NCI-H187 (cell line): ENCODE measurements at places on chromosomes 4 and X.

GRCh38 chr4:8917868-8918783 is 46.5 kb upstream of the HMX1 start:
- DNase-seq = no peak

DNA sequence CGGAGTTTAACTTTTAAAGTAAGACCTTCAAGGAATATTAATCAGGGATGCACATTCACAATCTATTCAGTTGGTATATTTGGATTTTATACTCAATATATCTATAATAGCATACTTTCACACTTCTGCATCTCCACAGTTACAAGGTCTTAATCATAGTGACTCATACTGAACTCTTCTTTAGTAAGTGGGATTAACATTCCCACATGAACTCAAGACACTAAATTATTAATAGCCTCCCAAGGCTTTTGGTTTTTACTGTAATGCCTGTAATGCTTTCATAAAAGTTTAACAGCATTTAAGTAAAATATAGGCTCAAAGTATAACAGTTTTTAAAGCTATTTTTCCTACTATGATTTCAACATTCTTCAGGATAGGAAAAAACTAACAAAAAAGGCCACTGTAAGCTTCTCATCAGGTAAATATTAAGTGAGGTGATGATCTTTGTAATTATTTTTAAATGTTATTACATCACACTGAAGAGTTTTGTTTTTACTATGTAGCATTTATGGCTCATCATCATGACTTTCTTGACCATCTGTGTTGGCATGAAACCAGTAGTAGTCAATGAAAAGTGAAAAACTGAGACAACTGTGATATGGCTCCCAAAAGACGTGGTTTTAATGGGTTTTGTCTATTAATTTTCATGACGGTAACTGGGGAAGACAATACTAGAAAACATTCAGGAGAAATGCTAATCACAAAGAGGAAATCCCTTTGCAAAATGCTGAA is 91.5 kb upstream of the GALNT7 start:
- DNase-seq = no peak

DNA sequence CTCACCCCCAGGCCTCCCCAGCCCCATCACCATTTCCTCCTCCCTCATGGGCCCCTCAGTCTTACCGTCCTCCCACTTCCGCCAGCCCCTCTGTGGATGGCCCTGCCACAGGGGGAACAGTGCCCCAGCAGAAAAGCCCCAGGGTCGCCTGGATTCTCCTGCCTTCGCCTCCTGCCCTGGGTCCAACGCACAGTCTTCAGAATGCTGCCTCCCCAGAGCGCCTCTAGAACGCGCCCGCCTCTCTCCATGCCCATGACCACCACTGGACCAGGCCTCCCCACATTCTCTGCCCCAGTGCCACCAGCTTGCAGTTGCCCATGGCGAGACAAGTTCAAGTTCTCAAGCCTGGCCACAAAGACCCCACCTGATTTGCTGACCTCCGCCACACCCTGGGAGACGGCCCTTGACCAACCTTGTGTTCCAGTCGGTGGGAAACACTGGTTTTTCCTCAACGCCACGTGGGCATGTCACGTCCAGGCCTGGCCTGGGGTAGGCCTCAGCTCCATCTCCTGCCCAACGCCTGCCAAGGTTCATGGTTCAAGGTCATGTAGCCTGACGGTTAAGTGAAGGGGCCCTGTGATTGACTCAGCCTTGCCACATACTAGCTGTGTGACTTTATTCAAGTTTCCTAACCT is 634 bp upstream of the PLXNB3 start:
- DNase-seq = no peak

DNA sequence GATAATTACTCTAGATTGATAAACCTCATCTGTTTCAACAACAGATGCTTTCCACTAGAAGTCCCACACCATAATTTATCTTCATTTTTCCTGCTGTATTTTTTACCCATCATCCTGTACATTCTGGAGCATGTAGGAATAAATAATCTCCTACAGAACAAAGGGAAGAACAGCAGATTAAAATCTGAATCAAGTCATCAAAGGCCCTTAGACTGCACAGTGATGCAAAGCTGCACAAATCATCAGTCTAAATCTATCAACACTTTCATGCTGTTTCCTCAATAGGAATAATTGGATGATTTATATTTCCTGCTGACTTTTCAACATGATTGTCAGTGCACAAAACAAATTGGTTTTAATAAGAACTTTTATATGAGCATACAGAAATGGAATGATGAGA is 1143.9 kb downstream of the STIM2 start:
- DNase-seq = no peak

DNA sequence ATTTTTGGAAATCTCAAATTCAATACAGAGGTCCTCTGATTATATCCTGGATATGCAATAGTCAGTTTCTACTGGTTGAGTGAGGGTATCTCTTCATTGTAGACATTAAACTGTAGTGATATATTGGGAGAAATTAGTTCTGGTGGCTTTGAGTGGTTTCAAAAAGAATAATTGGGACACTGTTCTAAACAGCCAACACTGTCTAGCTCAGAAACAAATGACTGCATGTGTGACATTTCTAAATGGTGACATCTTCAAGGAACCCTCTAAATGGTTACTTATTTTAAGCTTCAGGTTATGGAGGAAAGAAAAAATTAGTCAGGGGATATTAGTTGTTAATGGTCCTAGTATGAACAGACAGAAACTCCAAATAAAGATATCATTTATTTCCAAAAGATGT is 186.2 kb downstream of the LARP7 start:
- no peak for DNase-seq

- DNase-seq = no peak
Observed at GRCh38 chr4:8457646-8458252, 17.2 kb downstream of the TRMT44 start.

DNA sequence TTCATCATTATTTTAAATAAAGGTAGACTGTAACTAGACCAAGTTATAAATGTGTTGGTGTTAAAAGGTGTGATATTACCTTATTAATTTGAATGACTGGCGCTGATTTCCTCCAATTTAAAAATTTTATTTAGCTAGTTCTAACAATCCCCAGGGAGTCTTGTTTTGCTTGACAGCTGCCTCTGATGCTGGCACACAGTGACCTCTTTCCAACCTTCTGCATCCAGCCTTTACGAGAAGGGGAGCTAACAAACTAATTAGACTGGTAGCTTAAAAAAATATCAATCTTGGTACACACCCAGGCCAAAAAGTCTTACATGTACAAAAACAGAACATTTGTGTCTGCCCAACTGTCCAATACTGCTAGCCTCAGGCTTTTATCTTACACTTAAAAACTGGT is 51.8 kb upstream of the ENPEP start:
- no peak for DNase-seq

GRCh38 chrX:151703487-151703886 is 8.2 kb downstream of the PRRG3 start:
- no peak for DNase-seq

- no peak for DNase-seq
Observed at GRCh38 chr4:104025251-104025650, 305.5 kb upstream of the TACR3 start.

- no peak for DNase-seq
Observed at GRCh38 chr4:14059006-14059405, 431.5 kb upstream of the BOD1L1 start.

DNA sequence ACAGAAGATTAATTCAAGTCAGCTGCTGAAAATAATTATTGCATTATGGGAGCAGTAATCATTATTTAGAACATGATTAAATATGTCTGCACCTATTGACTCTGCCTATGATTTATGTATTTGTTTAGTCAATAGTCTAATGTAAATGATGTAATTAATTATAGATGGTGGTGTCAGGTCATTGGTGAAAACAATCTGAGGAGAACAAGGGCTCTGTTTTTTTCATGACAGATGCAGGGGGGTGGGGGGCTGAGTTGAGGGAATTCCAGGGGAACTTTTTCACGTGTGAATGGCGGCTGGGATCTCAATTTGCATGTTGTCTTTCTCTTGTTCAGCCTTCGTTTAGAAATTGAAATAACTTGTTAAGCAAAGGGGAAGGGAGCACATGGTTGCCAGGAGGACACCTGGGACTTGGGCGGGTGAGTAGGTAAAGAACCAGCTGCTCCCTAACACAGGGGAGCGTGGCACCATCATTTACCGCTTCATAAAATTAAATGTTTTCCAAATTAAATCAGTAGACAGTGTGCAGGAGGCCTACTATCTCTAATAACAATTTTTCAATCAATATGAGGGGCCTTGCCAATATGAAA is 65.4 kb downstream of the NKX6-1 start:
- DNase-seq = no peak

DNA sequence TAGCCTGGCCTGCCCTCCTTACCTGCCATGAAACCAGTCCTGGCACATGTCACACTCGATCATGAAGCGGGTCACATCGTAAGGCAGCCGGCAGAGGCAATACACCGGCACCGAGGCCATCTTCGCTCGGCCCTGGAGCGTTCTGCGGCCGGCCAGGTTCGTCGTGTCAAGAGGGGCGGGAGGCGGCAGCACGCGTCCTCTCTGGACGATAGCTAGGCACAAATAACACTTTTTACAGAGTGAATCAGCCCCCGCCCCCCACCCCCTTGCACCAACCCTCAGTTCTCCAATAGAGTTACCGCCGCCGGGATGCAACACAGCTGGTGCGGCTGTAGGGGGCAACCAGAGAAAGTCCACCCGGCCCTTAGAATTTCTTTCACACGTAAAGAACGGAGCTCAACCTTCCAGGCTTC is 1.7 kb downstream of the PHF8 start:
- DNase-seq = no peak

DNA sequence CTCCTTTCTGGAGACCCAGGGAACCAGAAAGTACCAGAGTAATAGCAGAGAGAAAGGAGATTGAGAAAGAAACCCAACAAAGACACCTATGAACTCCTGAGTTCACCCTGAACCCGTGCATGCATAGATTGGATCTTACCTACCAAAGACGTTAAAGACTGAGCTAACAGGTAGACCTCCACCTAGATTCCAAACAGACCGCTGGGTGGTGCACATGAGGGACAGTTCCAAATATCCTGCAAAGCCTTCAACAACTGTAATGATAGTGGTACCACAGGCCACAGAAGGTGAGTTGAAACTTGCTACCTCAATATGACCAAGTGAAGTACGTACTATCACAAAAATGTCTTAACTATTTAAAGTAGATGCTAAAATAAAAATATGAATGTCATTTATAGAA is 34.0 kb upstream of the NR0B1 start:
- no peak for DNase-seq

GRCh38 chr4:38664706-38665401 is 855 bp downstream of the KLF3 start:
- peak; percentile 62 for DNase-seq

GRCh38 chr4:52202931-52203330 is 151.8 kb downstream of the SPATA18 start:
- DNase-seq = no peak

- DNase-seq = no peak
Observed at GRCh38 chr4:3040452-3041191, 33.7 kb downstream of the HTT-AS start.

DNA sequence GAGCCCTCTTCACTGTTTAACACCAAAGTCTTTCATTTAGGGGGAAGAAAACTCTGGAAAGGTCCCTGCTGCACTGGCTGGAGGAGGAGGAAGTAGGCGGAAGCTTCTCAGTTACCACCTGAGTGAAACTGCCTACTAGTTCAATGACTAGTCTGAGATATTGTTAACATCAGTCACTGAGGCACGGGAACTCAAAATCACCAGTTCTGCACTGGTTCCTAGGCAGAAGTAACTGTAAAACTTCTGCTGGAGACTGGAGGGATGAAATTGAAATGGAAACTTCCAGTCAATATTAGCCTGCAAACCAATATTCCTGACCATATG is 178.3 kb downstream of the SNCA start:
- no peak for DNase-seq

DNA sequence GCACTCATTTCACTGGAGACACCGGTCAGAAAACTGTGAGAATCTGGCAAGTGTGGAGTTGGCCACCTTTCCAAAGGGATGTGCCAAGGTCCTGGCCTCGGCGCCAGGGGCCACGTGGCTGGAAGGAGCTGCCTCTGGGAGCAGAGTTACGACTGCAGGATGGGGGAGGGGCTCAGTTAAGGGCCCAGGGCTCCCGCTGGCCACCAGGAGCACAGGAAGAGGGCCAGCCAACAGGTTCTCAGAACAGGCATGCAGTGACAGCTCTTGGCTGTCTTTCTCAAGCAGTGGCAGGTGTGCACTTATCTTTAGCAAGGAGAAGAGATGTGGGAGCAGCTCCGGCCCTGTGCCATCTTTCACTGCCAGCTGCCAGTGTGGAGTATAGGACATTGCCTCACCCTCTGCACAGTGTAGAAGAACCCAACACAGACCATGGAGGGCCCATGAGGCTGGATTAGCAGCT is 115.9 kb upstream of the RBPJ start:
- DNase-seq = peak; percentile 47

DNA sequence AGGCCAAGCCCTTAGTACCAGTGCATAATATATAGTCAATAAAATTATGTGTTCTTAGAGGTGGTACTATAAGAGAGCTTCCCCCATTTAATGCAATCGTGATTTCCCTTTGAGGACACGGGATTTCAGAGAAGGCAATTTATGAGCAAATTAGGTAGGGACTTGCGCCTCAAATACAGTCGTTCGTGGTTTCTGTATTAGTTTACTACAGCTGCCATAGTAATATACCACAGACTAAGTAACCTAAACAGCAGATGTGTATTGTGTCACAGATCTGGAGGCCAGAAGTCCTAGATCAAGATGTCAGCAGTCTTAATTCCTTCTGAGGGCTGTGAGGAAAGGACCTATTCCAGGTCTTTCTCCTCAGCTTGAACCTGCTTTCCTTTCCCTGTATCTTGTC is 1.5 kb upstream of the PUDP start:
- no peak for DNase-seq

DNA sequence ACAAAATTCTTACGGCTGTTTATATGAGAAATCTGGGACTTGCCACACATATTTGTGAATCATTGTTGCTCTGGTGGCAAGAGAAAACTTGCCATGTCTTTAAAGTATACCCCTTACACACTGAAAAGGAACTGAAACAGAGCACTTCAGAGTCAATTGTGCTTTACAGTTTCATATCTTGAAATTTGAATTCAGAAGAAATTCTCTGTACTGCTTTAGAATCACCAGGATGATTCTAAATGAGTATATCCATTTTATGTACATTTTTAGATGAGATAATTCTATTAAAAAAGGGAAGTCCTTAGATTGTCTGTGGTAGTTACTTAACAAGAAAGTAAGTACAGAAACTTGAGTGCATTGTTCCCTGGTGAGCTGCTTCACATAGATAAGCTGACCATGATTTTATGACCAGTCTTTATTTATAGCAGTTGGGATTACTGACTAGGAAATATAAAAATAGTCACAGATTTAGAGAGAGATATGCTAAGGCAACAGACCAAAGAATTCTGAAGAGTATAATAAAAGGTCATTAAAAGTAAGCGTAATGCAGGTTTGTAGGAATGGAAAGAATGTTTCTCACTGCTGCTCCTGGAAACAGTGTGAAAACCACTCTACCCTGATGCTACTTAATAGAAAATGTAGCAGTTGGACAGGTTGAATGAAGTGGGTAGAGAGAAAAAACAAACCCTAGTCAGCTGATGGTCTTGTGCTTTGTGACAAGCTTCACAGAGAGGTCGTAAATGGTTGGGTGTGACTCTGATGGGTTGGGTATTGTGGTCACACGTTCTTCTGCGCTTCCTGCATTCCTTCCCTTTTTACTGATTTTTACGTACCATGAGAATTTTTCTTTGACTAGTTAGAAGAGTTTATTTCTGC is 41.0 kb downstream of the FNIP2 start:
- DNase-seq = no peak

- no peak for DNase-seq
Observed at GRCh38 chr4:8311101-8312068, 41.8 kb downstream of the HTRA3 start.

GRCh38 chr4:115454228-115454627 is 340.8 kb upstream of the NDST4 start:
- no peak for DNase-seq

- DNase-seq = no peak
Observed at GRCh38 chr4:44674471-44674870, 3.7 kb upstream of the GUF1 start.

- no peak for DNase-seq
Observed at GRCh38 chr4:105991726-105992125, 96.5 kb downstream of the NPNT start.
